Activated CD8-positive, alpha-beta memory T cell treated with anti-CD3 and anti-CD28 coated beads, Interleukin-2, amount 10 ng/mL, durations not matched to agents 7 days and 5 days (primary cell): ENCODE measurements at places on chromosomes 1 and 21. TPM values are rescaled to one million over a fixed set of nuclear protein-coding genes. Genes with fewer than 3 reads are reported as not detected.

FAM163A gene
- total RNA-seq, result not detected

ZC3H11A gene
- 98.5 TPM for total RNA-seq

ZBED6 gene
- total RNA-seq, result 18.6 TPM

HJV gene
- not detected for total RNA-seq

DNA sequence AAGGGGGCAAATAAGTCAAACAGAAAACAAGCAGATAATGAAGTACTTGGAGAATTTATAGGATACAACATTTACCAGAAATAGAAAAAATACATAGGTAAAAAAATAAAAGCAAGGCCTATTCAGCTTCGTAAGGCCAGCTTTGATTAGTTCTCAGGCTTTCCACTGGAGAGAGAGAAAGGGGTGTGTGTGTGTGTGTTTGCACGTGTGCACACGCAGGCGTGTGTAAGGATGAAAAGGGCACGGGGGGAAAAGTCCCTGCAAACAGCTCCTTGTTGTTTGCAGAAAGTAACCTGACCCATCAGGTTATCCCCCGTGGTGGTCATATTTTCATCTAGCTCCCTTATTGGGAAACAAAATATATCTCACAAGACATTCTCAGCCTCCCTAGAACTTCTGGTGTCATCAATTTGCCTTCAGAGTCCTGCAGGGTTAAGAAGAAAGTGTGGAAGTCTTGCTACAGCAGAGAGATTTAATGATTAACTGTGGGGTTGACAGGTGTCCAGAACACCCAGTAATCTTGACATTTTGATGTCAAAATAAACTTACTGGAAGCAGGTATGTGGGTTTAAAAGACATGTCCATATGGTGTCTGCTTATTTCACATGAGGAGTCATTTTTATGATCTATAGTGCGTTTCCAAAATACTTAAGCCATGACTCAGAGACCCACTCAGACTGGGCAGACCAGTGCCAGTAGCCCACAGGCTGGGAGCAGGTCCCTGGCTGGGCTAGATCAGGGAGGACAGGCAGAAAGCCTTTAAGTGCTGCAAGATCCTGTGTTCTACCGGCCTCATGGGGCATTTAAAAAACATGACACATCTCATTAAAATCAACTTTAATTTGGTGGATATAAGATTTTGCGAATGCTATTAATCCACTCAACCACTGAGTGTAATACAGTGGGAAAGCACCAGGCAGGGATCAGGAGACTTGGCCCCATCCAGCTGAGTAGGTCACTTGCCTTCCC lies 487.6 kb upstream of the CAMK1G start:
- no peak for DNase-seq
- peaks cover 4% of the 10 kb centered on the region for H3K27me3 ChIP-seq
- no peaks in the 10 kb centered on the region for H3K4me1 ChIP-seq
- H3K27ac ChIP-seq, result no peak overlapping the region

DNA sequence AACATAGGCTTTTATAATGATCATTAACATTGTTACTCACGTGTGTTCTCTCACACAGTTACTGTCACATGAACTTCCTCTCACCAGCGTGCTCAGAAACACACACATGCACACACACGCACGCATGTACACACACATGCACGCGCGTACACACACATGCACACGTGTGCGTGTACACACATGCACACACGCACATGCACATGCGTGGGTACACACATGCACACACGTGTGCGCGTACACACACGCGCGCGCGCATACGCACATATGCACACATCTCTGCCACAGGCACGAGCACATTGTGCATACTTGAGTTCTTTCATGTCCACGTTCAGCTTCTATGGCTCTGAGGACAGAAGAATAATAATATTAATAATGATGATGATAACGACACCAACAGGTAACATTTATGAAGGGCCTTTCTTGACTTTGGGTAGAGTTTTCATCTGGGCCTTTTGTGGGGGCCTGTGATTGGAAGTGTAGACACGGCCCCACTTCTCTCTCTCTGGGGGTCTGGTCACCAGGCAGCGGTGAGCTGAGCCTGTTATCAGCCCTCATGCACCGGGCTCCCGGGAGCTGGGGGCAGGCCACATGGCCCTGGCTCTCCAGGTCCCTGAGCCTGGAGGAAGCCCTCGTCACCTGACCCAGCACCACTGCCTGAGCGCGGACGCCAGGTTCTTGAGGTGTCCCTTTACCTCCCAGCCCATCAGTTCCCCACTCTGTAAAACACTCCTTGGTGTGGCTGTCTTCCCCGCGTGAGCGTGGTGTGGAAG lies 7.0 kb downstream of the EPHA8 start:
- no peaks in the 10 kb centered on the region for H3K4me1 ChIP-seq
- no peak for DNase-seq
- no peak overlapping the region for H3K4me3 ChIP-seq
- H3K27me3 ChIP-seq, result no peaks in the 10 kb centered on the region
- H3K27ac ChIP-seq, result no peak overlapping the region
- H3K36me3 ChIP-seq, result no peaks in the 10 kb centered on the region

DNA sequence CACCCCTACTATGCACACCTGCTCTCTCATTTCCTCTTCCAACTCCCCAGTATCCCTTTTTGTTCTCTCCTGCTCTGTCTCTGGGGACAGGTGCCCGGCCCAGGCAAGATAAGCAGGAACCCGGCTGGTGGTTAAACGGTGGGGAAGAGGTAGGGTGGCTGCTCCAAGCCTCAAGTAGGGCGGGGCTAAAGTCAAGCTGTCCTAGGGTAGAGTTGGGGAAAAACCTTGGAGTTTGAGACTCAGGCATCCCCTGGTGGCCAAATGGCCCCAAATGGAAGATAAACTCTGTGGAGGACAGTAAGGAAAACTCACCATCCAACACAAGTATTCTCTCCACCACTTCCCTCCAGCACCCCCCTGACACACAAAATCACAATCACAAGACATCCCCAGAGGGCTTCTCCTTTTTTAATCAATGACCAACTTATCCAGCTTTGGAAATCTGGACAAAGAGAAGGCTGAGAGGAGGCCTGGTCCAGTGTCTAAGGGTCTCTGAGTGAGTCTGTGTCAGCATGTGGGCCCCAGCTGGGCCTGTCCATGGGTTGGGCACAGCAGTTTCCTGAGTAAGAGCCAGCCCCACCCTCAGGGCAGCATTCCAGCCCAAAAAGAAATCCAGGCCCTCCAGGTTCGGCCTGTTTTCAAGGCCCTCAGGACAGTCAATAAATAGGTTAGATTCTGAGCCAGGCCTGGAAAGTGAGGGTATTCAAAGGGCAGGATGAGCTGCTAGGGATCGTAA lies 9.8 kb downstream of the POMGNT1 start:
- no peaks in the 10 kb centered on the region for H3K27me3 ChIP-seq
- H3K36me3 ChIP-seq, result no peaks in the 10 kb centered on the region
- peaks cover 5% of the 10 kb centered on the region for H3K4me1 ChIP-seq

DNA sequence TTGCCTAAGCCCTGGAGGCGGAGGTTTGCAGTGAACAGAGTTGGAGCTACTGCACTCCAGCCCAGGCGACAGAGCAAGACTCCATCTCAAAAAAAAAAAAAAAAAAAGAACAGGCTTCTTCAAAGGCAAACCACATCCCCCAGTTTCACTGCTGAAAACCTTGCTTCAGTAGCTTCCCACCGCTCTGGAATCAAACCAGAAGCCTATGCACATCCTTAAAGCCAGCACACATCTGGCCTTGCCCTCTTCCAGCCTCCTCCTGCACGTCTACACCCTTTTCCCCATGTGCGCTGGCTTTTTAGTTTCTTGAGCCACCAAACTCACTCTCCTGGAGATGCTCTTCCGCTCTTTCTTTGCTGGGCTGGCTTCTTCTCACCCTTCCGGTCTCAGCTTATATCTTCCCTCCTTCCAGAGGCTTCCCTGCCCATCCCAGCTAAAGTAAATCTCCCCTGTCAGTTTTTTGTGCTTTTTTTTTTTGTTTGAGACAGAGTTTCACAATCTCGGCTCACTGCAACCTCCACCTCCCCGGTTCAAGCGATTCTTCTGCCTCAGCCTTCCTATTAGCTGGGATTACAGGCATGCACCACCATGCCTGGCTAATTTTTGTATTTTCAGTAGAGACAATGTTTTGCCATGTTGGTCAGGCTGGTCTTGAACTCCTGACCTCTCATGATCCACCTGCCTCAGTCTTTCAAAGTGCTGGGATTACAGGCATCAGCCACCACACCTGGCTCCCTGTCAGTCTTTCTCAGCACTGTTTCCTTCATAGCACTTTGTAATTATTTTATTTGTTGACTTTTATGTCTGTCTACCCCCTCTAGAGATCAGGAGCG lies 42.0 kb upstream of the ID3 start:
- no peaks in the 10 kb centered on the region for H3K27me3 ChIP-seq
- H3K36me3 ChIP-seq, result no peaks in the 10 kb centered on the region
- H3K4me3 ChIP-seq, result peak overlapping the region; percentile 10
- no peak for DNase-seq

GRCh38 chr1:171800342-171800741 lies 18.9 kb downstream of the METTL13 start:
- H3K4me1 ChIP-seq, result peaks cover 2% of the 10 kb centered on the region
- no peaks in the 10 kb centered on the region for H3K27me3 ChIP-seq
- H3K27ac ChIP-seq, result no peak overlapping the region
- peaks cover 26% of the 10 kb centered on the region for H3K36me3 ChIP-seq
- DNase-seq, result no peak

DNA sequence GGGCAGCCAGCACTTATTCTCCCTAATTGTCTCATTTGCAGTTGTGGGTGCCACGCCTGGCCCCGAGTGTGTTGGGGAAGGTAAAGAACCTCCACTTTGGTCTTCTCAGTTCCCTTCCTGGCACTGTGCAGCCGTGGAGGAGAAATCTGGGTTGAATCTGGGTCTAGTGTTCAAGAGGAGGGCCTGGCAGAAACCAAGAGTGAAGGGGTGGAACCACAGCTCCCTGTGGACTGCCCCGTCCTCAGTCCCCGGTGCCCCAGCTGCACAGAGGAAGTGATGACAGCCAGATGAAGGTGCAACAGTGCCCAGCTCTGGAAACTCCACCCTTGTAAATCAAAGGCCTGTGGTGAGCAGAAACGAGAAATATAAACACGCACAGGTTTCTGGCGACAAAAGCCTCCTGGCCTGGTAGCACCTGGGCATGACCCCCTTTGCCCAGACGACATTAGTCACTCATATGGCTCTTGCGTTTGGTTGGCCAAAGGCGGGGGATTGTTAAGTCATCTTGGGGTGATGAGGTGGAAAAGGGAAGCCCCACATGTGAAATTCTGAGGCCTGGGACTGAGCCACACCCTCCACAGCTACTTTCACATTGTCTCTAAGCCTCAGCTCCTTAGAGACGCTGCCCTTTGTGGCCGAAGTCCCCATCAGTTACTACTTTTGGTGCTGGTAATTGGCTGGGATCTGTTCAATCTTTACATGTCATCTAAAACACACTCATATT lies 4.2 kb upstream of the ECE1 start:
- H3K36me3 ChIP-seq, result no peaks in the 10 kb centered on the region
- peaks cover 80% of the 10 kb centered on the region for H3K4me1 ChIP-seq
- no peaks in the 10 kb centered on the region for H3K27me3 ChIP-seq
- peak overlapping the region; percentile 98 for H3K27ac ChIP-seq
- peak overlapping the region; percentile 73 for H3K4me3 ChIP-seq

DNA sequence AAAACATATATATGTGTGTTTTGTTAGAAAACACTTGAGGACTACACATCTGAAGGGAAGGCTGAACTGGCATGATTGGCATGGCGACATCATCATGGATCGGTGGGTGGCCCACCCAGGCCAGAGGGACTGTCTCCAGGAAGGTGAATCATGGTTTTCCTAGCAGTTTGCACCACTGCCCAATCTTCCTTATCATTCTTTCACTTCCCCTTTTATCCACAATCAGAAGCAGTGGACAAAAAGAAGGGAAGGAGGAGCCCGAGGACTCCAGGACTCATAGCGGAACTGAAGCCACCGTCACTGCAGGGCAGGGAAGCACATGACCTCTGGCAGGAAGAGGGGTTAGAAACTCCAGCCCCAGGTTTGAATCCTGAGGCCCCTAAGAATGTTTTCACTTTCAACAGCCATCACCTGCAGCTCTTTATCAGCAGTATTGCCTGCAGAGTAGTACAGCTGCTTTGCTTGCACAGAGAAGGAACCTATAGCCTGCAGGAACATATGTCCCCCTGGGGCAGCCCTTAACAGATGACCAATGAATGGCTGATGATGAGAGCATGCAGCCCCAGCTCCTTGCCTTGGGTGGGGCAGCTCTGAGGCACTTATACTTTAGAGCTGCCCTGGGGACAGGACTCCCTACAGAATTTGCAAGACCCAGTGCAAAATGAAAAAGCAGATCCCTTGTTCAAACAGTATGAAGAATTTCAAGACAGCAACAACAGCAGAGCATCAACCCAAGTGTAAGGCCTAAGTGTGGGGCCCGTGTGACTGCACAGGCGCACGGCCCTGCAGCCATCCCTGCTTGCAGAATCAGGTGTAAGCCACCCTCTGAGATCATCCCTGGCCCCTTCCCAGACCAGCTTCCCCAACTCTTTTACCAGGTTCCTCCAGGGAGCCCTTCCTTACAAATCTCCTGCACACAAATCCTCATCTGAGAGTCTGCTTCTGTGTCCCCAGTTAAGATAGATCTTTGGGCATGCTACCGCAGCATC lies 241.8 kb upstream of the IRF2BP2 start:
- no peak overlapping the region for H3K4me3 ChIP-seq
- no peaks in the 10 kb centered on the region for H3K27me3 ChIP-seq
- peaks cover 47% of the 10 kb centered on the region for H3K4me1 ChIP-seq
- DNase-seq, result peak; percentile 54

DNA sequence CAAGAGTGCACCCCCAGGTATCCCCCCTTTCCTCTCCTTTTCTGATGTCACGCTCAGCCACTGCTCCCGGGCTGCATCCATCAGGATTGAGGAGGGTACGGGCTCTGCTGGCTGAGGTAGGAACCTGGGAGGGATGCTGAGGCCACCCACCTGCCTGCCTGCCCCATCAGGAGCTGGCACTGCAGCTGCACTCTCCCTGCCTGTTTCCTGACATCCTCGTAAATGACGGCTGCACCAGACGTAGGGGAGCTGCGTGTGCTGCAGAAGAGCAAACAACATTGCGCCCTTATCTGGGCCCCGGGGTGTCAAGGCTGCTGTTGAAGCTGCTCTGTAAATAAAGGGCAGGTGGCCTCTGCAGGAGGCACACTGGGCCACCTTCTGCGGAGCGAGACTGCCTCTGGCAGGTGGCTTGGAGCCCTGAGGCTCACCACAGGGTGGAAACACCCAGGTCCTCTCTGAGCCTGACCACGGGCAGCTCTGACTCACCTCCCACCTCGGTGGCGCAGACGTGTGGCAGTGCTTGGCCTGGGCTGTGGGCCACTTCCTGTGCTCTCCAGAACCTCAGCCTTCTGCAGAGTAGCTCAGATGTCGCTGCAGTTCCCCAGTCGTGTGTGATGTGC lies 30.9 kb downstream of the SNAP47 start:
- peak; percentile 97 for DNase-seq
- H3K4me1 ChIP-seq, result peaks cover 80% of the 10 kb centered on the region

GRCh38 chr21:28523367-28523766 lies 469.3 kb downstream of the LTN1 start:
- H3K36me3 ChIP-seq, result no peaks in the 10 kb centered on the region
- peaks cover 9% of the 10 kb centered on the region for H3K27me3 ChIP-seq
- H3K27ac ChIP-seq, result no peak overlapping the region
- no peak overlapping the region for H3K4me3 ChIP-seq
